AG20443 (cell line): ENCODE measurements at places on chromosomes 1 and 21.

DNA sequence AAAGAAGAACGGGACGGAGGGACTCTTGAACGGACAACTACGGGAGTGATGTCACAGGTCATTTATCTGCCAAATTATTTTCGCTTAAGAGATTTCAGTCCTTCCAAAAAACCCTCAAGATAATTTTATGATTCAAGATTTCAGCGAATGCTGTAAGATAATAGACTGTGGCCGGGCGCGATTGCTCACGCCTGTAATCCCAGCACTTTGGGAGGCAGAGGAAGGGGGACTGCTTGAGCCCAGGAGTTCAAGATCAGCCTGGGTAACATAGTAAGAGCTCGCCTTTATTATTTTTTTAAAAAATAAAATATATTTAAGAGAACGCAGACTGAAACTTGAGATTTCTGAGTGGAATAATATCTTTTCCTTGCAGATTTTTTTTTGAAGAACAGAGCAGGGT is 609 bp downstream of the RWDD2B start:
- peak; percentile 11 for DNase-seq

DNA sequence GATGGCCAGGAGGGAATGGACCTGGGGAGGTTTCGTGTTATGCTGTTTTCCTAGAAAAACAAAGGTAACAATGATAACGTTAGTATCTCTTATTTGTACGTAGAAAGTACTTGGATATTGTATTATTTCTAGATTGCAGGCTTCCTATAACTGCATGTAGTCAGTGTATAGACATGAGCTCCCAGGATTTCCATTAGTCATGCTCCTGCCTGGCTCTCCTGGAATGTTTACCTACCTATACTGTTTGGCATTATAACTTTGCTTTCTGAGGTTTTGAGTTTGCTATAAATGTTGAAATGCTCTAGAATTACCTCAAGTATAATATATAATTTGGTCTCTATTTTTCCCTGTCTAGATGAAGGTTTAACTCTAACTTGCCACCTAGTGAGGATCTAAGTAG is 66.1 kb downstream of the TTC3 start:
- DNase-seq: no peak

DNA sequence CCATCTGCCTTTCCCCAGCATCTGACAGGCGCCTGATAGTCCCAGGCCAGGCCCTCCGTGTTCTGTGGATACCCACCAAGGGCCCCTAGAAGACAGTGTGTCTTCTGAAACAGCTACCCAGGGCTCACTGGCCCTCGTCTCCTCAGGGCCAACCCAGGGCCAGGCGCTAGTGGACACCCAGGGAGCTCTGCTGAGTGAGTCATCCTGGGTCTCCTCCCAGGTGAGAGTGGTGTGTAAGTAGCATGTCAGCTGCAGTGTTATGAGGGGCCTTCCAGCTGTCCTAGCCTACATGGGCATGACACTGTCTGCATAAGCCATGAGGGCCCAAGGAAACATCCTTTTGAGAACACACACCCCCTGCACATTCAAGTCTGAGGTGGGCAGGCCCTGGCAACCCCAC is 36.7 kb downstream of the CHD5 start:
- no peak for DNase-seq

- no peak for DNase-seq
Observed at GRCh38 chr1:237170149-237170548, 128.2 kb downstream of the RYR2 start.

DNA sequence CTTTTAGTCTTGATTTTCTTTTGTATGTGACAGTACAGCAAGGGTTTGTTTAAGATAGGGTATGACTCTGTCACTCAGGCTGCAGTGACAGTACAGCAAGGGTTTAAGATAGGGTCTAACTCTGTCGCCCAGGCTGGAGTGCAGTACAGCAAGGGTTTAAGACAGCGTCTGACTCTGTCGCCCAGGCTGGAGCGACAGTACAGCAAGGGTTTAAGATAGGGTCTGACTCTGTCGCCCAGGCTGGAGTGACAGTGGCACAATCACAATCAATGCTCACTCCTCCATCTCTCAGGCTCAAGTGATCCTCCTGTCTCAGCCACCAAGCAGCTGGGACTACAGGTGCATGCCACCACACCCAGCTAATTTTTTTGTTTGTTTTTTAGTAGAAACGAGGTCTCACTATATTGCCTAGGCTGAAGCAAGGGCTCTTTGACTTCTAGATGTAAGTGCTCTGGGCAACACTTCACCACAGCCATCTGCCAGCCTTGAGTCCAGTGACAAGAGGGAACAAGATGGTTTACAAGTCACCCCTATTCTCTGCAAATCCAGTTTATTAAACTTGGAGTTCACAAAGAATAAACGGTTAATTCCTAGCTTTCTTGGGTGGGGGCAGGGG is 965 bp upstream of the SH2D5 start:
- peak; percentile 6 for DNase-seq

DNA sequence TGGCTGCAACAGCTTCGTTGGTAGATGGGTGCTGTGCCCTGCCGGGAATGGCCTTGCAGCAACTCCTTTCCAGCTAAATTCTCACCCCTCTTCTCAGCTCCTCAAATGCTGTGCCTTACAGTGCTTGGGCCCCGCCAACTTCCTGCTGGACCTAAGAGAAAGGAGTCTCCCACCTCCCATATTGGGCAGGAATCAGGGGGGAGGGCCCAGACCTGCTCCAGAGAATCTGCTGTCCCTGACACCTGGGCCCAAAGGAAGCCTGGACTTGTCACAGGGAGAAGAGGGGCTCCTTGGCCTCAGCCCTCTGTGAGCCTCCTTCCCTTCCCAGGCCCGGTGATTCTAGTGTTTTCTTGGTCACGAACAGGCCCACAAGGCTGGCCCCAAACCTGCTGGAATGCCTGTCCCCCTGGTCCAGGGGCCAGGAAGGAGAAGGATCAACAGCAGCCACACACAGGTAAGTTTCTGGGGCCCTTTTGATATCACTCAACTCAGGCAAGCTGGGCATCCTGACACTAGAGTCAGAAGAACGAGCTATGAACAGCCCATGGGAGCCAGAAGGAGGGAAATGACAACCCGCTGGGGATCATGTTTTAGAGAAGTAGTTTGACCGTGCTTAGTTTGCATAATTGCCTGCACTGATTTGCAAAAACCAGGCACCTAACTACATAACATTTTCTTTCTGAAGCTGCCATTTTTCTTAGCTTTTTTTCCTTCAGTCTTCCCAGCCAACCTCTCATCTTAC is 86.2 kb downstream of the CD247 start:
- DNase-seq: no peak

DNA sequence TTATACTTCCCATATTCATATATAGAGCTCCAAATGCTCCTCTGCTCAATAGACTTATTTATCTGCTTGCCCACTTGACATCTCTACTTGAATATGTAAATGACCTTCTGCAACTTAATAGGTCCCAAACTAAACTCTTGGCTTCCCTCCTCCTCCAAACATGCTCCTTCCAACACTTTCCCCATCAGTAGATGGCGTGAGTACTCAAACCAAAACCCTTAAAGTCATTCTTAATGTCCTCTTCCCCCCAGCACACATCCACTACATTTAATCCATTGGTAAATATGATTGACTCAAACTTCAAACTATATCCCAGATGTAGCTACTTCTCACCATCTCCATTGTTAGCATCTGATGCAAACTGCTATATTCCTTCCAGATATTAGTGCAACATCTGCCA is 48.5 kb upstream of the PBX1 start:
- no peak for DNase-seq

DNA sequence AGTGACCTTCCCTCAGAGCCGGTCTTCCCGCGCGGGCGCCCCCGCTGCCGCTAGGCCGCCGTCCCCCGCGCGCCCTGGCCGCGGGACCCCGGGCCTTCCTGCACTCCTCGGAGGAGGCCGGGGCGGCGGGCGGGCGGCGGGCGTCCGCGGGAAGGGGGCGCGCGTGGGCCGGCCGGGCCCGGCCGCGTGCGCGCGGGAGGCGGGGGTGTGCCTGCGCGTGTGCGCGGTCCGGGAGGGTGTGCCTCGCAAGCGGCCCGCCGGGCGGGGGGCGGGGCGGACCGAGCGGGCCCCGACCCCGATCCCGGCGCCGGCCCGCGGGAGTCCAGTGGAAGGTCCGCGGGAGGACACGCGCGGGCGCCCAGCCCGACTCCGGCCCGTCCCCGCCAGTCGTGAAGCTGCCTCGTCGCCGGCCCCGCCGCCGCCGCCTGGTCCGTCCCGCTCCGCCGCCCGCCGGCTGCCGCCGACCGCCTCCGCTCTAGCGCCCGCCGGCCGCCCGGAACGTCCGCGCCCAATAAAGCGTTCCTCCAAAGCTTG is 438 bp downstream of the MRPS6 start:
- DNase-seq: peak; percentile 80

DNA sequence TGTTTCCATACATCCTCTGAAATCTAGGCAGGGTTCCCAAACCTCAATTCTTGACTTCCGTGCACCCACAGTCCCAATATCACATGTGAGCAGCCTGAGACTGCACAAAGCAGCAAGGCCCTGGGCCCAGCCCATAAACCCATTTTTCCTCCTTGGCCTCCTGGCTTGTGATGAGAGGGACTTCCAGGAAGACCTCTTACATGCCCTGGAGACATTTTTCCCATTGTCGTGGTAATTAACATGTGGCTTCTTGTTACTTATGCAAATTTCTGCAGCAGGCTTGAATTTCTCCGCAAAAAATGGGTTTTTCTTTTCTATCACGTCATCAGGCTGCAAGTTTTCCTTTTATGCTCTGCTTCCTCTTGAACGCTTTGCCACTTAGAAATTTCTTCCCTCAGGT is 3.3 kb upstream of the PIGK start:
- no peak for DNase-seq

- DNase-seq: no peak
Observed at GRCh38 chr1:219066098-219066497, 107.6 kb upstream of the LYPLAL1 start.

DNA sequence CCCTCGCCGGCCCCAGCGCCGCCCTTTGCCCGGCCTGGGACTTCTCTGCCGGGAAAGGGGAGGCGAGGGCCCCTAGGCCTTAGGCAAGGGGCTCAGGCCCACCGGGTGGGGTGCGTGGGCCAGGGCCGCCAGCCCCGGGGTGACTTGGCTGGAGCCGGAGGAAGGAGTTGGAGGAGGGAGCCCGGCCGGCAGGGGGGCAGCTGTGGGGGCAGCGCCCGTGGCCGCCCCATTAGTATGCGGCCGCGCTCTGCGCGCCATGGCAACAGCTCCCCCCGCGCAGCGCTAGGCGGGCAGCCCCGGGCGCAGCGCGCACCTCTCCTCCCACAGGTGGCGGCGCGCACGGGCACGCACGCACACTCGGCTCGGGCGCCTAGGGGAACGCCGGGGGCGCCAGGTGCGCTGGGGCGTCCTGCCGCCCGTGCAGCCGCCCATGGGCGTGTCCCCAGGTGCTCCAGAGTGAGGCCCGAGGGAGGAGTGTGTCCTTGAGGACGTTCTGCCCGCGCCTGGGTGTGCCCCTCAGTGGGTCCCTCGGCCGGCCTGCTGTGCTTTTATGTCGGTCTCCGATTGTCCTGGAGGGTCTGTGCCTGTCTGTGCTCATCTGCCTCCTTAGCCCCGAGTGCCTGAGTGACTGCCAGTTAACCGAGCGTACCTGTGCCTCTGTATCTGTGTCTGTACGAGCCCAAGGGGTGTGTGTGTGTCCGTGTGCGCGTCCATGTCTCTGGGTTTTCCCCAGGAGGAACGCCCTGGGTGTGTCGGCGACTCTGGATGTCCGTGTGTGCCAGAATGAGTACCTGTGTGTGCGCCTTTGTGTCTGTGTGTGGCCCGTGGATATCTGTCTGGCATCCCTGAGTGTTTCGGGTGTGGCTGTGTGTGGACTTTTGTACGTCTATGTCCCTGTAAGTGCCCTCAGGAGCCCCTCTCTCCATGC is 38.2 kb upstream of the WASF2 start:
- no peak for DNase-seq

- DNase-seq: no peak
Observed at GRCh38 chr1:115073298-115074087, 15.8 kb downstream of the TSPAN2 start.

DNA sequence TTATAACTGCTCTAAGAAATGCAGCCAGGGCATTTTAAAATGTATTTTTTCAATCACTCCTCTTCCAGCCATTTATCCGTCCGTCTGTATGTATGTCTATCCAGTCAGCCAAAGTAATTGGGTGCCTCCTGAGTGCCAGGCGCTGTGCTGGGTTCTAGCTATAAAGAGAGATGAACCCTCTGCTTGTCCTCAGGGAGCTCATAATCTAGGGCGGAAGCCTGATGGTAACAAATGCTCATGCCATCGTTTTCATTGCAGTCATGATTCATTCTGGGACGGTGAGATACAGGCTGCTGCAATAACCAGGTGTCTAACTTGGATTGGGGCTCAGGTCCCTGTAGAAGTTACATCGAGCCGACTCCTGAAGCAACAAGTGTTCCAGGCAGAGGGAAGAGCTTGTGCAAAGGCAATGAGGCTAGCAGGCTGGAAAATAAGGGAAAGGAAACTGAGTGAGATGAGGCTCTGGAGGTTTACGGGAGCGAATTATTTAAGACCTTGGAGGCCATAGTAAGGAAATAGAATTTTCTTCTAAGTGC is 11.6 kb downstream of the IFI6 start:
- no peak for DNase-seq

GRCh38 chr1:99534638-99534930 is 111.3 kb upstream of the PALMD start:
- DNase-seq: no peak

GRCh38 chr1:62836856-62837540 is 53.1 kb downstream of the ATG4C start:
- no peak for DNase-seq

- DNase-seq: no peak
Observed at GRCh38 chr1:228081578-228082213, 812 bp upstream of the ARF1 start.

DNA sequence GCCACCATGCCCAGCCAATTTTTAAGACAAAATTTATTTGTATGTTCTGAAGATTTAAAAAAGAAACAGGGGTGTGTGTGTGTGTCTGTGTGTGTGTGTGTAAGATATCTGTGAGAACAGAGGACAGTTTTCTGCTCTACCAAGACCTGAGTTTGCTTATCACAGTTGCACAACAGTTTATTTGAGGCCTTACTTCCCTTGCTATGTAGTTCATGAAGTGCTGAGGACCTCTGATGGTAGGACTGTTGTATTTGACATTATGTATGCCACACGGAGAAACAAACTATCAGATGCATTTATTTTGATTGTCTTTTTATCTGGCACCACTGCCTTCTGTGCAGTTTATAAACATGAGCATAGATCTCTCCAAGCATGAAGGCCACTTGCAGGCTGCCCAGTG is 355.2 kb downstream of the PBX1 start:
- DNase-seq: peak; percentile 31

DNA sequence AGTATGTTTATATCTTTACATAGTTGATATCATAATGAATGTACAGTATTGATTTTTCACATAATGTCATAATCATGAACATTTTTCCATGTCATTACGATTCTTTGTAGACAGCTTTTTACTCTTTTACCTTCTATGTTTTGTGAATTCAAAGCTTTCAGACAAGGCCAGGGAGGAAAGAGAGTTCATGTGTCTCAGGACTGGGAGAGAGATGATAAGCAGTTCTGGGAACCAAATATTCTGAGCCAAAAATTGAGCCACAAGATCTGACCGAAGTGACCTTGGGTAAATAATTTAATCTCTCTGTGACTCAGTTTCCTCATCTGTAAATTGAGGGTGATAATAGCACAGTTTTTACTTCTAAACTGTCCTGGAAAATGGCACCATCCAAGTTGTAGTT is 31.8 kb downstream of the CSF1 start:
- no peak for DNase-seq
